DND-41 (cell line): ENCODE measurements at places on chromosomes 16 and 17.

DNA sequence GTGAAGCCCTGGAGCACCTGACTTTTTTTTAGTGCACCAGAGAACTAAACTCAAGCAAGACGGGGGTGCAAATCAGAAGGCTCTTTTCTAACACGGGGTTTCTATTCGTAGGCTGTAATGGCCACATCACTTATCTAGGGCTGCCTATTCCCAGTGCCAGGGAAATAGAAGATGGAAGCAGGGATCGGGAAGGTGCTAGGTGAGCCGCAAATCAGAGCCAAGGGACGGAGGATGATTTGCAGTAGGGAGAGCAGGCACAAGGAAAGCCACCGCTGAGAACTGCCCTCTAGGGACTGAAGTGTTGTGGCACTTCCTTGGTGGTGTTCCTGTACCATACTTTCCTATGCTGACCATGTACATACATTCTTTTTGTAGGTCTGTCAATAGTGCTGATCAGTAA is 7.8 kb upstream of the SLC46A1 start:
- DNase-seq: no peak

DNA sequence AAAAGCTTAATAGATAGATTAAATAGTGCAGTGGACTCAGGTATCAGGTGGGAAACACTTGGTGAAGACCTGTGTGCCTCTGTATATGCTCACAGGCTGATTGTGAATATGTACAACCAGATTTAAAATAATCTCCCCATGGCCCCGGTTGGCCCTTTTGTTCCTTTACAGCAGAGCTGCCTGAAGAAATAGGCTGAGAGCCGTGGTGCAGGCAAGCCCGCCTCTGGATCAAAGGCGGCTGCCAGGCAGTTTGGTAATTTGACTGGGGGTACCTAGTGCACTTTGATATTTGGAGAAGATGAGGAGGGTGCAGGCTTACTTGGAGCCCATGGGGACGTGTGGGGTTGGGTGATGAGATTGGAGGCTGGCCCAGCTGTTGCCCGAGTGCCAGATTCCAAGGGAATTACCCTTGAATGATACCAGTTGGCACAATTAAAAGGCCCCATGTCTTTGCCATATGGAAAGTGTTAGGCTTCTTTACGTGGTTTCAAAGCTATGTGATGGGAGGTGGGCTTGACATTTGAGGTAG is 5.0 kb downstream of the NKD1 start:
- no peak for DNase-seq

GRCh38 chr17:20120836-20121235 is 111.7 kb downstream of the SPECC1 start:
- DNase-seq: no peak

GRCh38 chr17:50836826-50837225 is 1.4 kb downstream of the WFIKKN2 start:
- DNase-seq: no peak

- no peak for DNase-seq
Measured at GRCh38 chr17:48024149-48025039, 13.2 kb downstream of the COPZ2 start.

DNA sequence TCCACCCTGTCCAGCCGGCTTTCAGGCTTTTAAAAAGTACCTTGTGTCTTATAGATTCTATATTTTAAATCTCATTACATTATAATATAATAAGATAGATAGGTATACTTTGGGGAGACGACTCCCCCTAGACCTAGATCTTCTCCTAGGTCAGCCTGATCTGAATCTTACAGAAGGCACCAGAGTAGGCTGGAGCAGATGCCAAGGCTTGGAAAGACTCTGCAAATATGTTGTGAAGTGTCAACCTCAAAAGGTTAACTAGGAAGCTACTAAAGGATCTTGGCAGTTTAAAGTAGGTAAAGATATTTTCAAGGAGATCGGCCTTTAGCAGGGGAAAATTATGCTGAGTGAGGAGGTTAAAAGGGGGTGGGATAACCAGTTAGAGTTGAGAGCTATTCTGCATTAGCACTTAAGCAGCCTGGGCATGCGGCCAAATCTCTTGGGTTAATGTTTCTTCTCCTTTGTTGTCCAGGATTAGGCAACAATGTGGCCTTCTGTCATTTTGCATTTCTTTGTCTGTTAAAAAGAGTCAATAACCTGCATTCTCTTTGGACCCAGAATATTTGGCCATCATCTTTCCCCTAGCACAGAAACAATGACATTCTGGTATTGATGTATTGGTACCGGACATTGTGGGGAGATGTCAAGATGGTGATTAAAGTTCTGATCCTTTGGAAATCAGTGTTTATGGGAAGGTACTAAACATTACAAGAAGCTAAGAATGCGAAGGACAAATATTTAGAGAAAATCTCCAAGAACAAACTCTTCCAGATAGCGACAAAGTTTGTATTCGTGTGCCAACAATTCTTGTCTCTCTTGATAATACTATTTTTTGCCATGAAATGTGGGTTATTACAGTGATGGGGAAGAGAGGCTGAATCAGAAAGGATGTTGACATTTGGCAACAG is 51.2 kb upstream of the DHX40 start:
- DNase-seq: peak; percentile 6

- no peak for DNase-seq
Measured at GRCh38 chr17:73357318-73357717, 45.5 kb upstream of the CDC42EP4 start.

DNA sequence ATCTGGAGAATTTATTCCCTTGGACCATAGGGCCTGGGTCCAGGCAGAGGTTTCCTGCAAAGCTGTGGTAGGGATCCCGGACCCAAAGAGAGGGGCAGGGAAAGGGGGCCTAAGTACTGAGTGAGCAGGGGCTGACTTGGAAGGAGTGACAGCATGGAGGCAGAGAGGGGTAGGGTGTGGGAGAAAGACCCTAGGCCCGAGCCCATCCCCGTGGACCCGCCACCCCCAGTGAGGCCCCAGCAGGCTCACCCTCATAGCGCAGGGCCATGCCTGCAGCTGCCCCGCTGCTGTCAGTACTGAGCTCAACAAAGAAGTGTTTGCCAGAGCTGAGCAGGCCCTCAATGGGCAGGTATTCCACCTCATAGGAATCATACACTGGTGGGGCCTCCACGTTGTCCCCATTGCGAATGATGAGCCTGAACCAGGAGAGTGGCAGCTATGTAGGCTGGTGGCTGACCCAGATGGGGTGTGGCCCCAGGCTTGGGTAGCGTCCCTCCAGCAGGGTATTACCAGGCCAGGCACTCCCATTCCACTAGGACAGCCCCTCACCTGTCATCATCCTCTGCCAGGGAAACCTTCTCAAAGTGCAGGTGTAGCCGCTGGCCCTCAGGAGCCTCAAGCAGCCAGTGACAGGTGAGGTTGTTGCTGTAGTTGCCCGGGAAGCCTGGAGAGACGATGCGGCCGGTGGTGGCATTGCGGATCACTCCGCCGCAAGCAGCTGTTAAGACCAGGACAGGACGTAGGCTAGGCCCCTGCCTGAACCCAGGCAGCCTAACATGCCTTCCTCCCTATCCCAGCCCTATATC is 9.1 kb upstream of the PHF12 start:
- no peak for DNase-seq

GRCh38 chr17:74340470-74341023 is 14.5 kb downstream of the KIF19 start:
- DNase-seq: no peak

DNA sequence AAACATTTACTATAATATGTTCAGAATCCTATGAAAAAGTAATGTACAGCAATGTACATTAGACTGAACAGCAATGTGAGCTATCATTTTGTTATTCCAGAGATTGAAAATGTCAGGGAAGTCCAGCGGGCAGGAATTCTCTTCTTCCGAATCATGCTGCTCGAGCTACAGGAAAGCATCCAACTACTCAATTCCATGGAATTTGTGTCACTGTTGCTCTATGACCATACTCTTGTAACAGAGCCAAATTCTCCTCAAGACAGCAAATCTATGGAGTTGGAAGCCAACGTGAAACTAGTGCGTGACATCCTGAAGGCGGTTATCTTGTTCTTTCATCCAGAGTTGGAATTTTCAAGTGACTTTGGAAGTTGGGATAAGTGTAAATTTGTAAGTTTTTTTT is 24.8 kb upstream of the NSRP1 start:
- DNase-seq: no peak

DNA sequence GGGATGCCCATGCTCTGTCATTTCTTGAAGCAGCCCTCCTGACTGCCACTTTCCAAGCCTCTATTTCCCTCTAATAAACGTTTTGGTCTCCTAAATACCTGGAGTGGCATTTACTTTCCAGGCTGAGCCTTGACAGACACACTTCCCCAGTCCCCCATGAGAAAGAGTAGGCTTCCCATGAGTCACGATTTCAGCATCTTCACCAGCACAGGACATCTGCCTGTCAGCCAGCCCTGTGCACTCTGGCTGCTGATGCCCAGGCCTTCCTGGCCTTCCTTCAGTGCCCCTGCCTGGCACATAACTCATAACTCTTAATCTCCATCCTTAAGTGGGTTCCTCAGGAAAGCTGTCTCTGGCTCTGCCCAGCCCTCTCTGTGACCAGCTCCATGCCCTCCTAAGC is 30.8 kb upstream of the GAS7 start:
- DNase-seq: no peak

DNA sequence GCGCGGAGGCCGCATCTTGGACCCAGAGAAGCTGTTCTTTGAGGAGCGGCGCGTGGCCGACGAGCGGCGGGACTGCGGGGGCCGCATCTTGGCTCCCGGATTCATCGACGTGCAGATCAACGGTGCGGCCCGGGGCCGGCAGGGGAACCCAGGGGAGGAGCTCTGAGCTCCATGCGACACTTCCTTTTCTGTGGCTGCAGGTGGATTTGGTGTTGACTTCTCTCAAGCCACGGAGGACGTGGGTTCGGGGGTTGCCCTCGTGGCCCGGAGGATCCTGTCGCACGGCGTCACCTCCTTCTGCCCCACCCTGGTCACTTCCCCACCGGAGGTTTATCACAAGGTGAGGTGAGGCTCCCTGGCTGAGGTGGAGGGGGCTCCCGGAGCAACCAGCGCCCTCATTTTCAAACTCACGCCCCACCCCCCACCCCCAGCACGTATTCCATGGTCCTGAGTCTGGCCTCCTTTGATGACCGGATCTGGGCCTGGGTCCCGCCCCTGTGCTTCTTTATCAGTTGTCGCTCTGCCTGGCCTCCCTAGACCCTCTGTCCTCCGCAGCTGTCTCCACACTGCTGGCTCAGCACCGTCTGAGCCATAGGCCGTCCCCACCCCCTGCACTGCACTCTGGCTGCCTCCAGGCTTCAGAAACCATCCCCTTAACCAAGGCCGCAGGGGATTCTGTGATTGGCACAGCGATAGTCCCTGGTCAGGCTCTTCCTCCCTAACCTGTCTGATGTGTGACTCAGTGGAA is 787 bp downstream of the AMDHD2 start:
- peak; percentile 40 for DNase-seq

GRCh38 chr16:57889522-57889921 is 81.4 kb downstream of the CNGB1 start:
- DNase-seq: no peak

DNA sequence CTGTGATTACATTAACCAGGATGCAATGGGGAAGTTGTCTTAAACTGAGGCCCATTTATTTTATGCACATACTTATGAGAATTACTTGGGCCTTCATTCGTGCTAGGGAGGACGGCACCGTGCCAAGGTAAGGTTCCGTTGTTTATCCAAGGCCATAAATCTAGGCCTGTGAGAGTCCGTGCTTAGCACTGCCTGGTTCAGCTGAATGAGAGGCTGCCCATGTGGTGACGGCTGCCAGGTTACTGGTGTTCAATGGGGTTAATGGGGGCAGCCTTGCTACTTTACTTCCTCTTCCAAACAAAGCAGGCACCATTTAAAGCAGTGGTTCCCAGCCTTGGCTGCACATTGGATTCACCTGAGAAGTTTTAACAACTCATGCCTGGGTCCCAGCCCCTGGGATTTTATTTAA is 135.1 kb upstream of the NOL11 start:
- DNase-seq: no peak

GRCh38 chr17:74779501-74779900 is 3.4 kb upstream of the NAT9 start:
- DNase-seq: no peak

- DNase-seq: no peak
Measured at GRCh38 chr17:29181226-29181625, 1.0 kb upstream of the MYO18A start.

DNA sequence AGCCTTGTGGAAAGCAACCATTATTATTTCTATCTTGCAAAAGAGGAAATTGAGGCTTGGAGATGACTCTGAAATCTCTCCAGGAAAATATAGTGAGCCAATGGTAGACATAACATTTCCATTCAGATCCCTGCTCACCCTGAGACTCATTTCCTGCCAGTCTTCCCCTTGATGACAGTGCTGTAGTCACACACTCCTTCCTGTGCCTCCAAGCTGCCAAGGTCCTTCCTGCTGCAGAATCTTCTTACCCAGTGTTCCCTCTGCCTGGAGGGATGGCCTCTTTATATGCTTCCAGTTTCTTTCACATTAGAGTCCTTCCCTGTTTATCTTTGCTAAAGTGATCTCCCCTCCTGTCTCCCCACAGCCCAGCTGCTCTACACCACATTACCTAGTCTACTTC is 648.1 kb downstream of the TOX3 start:
- DNase-seq: no peak

DNA sequence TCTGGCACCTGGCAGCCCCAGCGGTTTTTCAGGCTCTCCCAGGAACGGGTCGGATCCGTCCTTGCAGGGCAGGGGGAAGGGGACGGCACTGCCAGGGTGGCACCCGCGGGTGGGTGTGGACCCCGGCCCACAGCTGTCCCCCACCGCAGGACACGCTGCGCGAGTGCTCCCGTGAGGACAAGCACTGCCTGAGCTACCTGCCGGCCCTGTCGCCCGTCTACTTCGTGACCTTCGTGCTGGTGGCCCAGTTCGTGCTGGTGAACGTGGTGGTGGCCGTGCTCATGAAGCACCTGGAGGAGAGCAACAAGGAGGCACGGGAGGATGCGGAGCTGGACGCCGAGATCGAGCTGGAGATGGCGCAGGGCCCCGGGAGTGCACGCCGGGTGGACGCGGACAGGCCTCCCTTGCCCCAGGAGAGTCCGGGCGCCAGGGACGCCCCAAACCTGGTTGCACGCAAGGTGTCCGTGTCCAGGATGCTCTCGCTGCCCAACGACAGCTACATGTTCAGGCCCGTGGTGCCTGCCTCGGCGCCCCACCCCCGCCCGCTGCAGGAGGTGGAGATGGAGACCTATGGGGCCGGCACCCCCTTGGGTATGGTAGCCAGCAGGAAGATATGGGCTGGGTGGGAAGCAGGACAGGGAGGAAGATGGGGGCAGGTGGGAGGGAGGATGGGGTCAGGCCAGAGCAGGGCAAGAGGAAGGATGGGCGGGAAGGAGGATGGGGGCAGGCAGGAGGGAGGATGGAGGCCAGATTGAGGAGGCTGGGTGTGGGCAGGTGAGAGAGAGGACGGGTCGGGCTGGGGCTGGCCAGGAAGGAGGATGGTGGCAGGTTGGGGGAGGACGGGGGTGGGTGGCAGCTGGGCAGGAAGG is 6.8 kb downstream of the TPSG1 start:
- DNase-seq: no peak

- no peak for DNase-seq
Measured at GRCh38 chr17:82812058-82812457, 27.8 kb downstream of the ZNF750 start.

DNA sequence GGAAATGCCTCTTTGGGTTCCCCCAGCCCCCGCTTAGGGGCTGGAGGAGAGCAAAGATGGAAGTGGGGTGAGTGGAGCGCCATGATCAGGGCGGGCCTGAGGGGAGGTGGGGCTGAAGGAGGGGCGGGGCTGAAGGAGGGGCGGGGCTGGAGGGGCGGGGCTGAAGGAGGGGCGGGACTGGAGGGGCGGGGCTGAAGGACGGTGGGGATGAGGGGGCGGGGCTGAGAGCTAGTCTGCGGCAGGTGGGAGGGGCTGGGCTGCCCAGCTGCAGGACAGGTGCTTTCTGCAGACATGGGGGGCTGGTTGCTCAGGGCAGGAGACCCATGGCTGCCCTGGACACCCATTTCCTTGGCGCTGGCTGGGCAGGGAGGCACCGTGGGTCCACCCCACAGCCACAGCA is 39.1 kb upstream of the PABPN1L start:
- DNase-seq: peak; percentile 19
